ENCODE measurements at places on chromosomes 1 and 21. TPM values are rescaled to one million over a fixed set of nuclear protein-coding genes. Genes with fewer than 3 reads are reported as not detected.

Gene IFI44
- total RNA-seq = 27.9 TPM

Gene KRTAP13-1
- total RNA-seq = not detected

Gene MATN1
- 0.96 TPM for total RNA-seq

GRCh38 chr1:36053978-36054377 lies 29.9 kb upstream of the TEKT2 start:
- no peak for DNase-seq
- no peaks in the 10 kb centered on the region for H3K4me1 ChIP-seq
- H3K27me3 ChIP-seq = no peaks in the 10 kb centered on the region
- H3K27ac ChIP-seq = no peak overlapping the region
- peaks cover 31% of the 10 kb centered on the region for H3K36me3 ChIP-seq

DNA sequence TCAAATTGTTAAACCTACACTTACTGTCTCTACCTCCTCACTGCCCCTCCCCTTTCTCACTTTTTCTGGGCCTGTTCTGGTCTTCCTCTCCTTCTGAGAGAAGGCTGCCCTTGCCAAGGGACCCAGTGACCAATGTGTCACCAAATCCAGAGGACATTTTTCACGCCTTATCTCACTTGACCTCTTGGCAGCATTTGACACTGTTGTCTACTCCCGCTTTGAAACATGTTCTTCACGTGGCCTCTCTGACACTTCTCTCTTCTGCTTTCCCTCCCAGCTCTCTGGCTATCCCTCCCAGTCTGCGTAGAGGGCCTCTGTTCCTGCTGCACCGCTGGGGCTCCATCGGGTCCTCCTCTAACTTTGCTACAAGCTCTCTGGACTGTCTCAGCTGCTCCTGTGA lies 25.3 kb downstream of the KCNQ4 start:
- no peak overlapping the region for H3K27ac ChIP-seq
- DNase-seq = no peak

- H3K36me3 ChIP-seq = no peaks in the 10 kb centered on the region
- peaks cover 27% of the 10 kb centered on the region for H3K4me1 ChIP-seq
- peaks cover 47% of the 10 kb centered on the region for H3K27me3 ChIP-seq
- H3K4me3 ChIP-seq = no peak overlapping the region
- no peak overlapping the region for H3K27ac ChIP-seq
- DNase-seq = no peak
These were observed 6.3 kb upstream of the PADI1 start for GRCh38 chr1:17198476-17199258.

- H3K4me1 ChIP-seq = peaks cover 62% of the 10 kb centered on the region
- no peaks in the 10 kb centered on the region for H3K36me3 ChIP-seq
- DNase-seq = no peak
These were observed 1.3 kb upstream of the GNB1 start for GRCh38 chr1:1892079-1892762.

Measured in naive thymus-derived CD8-positive, alpha-beta T cell (primary cell).